NCI-H1694 treated with DMSO at 0.1 percent for 48 hours (cell line): ENCODE measurements at places on chromosomes 16 and 17.

DNA sequence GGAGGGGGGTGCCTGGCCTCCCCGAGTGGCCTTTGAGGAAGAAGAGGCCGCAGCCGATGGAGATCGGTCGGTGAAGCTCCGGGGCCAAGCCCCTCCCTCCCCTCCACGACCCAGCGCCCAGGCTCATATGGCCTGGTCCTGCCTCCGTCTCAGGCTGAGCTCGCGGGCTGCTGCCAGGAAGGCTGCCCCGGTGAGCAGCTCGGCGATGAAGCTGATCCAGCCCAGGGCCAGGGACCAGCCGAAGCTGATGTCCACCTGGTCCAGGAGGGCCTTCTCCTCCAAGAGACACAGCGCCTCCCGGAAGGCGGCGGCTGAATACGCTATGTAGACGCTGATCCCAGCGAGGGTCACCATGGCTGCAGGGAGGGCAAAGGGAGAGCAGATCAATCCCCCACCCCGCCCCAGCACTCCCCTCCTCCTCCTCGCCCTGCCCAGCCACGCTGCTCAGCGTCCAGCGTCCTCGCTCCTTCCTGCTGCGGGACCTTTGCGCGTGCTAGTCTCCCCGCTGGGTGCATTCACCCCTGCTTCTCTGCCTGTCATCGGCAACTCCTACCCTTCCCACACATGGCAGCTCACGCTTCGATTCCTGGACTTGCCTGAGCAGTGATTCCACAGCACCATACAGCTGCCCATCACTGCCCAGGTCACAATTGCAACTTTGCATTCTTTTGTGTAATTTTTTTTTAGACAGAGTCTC is 20.5 kb downstream of the TMEM114 start:
- no peak for DNase-seq

GRCh38 chr17:19787733-19788357 is 39.7 kb upstream of the ALDH3A1 start:
- no peak for DNase-seq

DNA sequence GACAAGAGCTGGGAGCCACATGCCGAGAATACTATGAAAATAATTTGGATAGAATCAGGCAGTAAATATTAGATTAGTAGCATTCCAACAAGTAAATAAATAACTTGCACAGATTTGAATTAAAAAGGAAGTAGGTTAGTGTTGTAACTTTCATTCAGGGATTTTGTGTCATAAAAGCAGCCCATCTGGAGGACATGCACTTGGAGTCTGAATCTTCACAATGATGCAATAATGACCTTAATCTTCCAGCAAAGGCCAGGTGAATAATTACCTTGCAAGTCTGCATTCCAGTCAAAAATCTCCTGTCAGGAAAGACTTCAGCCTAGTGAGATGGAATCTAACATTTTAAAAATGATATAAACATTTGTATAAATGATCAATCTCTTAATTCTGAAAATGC is 518.1 kb downstream of the KCNJ2 start:
- DNase-seq: no peak

GRCh38 chr17:81084680-81085419 is 49.9 kb downstream of the BAIAP2 start:
- DNase-seq: no peak

DNA sequence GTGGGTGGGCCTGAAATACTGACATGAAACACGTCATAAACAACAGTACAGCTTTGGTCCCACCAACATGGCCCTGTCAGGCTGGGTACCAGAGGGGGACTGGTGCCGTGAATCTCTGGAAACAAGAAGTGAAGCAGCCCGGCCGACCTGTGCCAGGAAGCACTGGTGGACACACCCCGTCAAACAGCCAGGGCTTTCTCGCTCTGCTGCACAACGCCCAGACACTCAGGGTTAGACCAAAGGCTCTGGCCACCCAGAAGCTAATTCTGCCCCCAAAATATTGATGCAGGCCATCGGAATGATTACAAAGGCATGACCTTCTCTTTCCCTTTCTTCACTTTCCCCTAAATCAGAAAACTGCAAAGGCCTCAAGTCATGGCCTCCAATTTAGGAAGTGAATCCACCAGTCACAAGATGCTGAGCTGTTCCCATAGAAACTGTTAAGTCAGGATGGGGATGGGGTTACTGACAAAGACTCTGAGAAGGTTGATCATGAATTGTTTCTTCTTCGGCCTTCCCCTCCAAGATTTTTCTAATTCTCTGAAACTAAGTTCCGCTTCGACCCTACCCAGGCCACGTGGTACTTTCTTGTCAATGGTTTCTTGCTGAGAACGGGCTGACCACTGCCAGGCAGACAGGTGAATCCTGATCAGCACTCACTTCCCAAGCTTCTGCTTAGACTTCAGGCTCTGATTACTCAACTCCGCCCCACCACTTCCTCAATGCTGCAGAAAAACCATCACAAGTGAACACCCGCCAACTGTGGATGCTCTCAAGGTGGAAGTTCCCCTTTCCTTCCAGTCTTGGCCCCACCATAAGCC is 6.7 kb downstream of the PITPNA start:
- no peak for DNase-seq

GRCh38 chr17:80832266-80832676 is 159.4 kb upstream of the CHMP6 start:
- DNase-seq: no peak

- DNase-seq: no peak
Observed at GRCh38 chr16:85492295-85492864, 120.7 kb upstream of the GSE1 start.
